ENCODE measurements at places on chromosomes 16 and 17.

GRCh38 chr16:71626018-71626857, at the start of gene MARVELD3:
Gene MARVELD3, plus strand, starts transcription at chr16:71626184. Its CDS starts 46 bp downstream, at chr16:71626230.
- peak; percentile 70 for DNase-seq

GRCh38 chr17:76240461-76241203, at the start of gene RNF157:
Gene RNF157, minus strand, starts transcription at chr17:76240493. Its CDS starts 253 bp downstream, at chr17:76240240.
- DNase-seq, result peak; percentile 6

- DNase-seq, result no peak
These were observed 57.3 kb downstream of the SLC6A2 start for GRCh38 chr16:55713103-55713502.

DNA sequence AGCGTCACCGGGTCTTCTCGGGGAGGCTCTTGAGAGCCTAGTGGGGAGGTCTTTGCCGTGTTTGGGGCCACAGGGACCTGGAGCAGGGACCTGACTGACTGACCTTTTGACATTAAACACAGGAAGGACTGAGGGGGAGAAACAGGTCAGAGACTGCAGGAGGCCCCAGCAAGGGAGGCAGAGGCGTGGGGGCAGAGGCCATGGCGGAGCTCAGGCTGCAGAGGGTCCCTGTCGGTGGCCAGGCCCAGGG, 41.6 kb upstream of the GSE1 start:
- no peak for DNase-seq

DNA sequence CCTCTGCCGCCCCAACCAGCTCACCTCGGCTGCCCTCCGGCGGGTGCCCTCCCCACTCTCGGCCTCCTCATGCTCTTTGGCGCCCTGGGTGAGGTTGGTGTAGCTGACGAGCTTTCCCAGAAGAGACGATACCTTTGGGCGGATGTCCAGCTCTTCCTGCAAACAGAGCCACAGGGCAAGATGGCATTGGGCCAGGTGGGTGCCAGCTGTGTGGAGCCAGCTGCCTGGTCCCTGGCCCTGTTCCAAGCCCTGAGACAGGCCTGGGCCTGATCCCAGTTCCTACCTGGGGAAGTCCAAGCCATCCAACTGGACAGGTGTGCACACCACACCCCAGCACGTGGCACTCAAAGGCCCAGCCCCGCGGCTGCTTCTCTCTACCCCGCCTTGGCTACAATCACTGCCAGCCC, 6.9 kb downstream of the SLC12A4 start:
- peak; percentile 86 for DNase-seq

GRCh38 chr16:11768849-11769248, 26.2 kb upstream of the TXNDC11 start:
- no peak for DNase-seq

GRCh38 chr16:35414139-35414538, 1954.7 kb downstream of the TP53TG3F start:
- no peak for DNase-seq

GRCh38 chr16:50444526-50444925, 75.7 kb upstream of the BRD7 start:
- no peak for DNase-seq

- no peak for DNase-seq
These were observed 38.2 kb downstream of the RTN4RL1 start for GRCh38 chr17:1986783-1987451.

- no peak for DNase-seq
These were observed 6.5 kb downstream of the IRX5 start for GRCh38 chr16:54936979-54937670.

DNA sequence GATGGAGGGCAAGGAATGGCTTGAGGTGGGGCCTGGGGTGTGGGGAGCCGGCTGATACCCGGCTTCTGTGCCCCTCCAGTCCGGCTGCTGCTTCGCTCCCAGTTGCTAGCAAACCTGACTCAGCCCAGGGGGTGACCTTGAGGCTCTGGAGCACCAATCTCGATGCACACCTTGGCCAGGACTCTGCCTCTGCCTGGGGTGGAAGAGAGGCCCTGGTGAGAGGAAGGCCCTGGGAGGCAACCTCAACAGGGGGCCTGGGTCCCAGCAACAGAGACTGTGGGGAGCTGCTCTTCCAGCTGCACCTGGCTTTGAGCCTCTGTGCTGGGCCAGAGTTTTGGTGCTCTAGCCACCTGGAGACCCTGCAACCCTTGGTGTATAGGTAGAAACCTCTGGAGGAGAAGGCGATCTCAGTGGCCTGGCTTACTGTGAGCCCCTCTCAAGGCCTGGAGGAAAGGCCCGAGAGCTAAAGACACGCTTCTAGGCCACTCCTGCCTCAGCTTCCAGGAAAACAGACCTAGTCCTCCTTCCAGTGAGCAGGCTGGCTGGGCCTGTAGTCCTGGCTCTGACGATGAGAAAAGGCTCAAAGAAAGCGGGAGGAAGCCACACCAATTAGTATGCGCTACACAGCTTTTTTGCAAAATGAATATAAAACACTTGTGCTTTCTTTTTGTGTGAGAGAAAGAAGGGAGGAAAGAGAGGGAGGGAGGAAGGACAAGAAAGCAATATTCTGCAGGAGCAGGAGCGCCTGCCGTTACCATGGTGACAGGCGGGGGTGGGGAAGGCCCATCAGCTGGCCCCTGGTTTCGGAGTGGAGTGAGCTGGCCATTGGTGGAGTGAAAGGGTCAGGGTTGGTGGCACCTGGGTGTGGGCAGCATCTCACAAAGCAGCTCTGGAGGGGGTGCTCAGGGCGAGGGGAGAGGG, 51.0 kb downstream of the VAC14 start:
- no peak for DNase-seq

DNA sequence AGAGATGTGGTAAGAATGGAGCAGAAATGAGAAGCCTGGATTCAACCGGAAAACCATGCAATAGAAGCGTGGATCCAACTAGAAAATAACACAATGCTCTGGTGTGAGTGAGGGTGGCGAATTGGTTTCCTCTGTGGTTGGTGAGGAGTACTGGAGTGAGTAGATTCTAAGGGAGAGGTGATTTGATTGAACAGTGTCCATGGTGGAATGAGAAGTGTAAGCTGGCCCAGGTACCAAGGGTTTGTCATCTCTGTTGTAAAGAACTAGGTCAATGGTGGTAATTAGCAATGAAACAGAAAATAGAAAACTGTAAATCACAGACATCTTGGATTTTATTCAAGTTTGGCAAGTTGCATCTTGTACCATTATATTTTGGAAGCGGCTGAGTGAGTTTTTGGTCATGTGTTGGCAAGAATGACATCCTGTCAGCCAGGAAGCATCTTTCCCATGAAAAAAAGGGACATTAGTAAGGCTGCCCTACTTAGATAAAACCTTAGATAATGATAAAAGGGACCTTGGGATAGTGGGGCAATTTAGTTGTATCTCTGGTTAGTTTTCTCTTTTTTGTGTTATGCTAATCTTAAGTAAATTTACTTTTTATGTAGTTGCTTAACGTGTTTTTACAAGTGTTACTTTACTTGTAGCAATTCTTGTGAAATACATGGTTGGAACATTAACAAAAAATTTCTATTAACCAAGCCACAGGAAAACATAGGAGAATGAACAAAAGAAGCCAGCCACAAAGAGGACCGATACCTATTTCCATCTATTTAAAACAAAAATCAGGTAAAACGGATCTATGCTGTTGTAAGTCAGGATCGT, 20.9 kb downstream of the HSD17B2 start:
- DNase-seq, result no peak

- DNase-seq, result no peak
These were observed 8.0 kb upstream of the RNF112 start for GRCh38 chr17:19403021-19403420.

DNA sequence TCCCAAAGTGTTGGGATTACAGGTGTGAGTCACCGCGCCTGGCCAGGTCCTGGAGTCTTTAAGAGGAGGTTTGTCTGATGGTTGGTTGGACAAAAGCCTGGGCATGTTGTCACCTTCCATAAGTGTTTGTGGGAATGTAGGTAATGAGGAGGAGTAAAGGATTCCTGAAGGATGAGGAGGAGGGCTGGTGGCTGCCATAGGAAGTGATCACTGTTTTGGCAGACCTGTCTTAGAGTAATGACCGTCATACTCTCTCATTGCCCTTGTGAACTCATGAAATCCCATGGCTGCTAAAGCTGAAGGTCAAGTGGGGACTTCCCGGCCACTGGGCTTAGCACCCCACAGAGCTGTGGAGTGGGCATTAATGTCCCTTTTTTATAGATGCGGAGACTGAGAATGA, 40.5 kb downstream of the TENT4B start:
- no peak for DNase-seq

DNA sequence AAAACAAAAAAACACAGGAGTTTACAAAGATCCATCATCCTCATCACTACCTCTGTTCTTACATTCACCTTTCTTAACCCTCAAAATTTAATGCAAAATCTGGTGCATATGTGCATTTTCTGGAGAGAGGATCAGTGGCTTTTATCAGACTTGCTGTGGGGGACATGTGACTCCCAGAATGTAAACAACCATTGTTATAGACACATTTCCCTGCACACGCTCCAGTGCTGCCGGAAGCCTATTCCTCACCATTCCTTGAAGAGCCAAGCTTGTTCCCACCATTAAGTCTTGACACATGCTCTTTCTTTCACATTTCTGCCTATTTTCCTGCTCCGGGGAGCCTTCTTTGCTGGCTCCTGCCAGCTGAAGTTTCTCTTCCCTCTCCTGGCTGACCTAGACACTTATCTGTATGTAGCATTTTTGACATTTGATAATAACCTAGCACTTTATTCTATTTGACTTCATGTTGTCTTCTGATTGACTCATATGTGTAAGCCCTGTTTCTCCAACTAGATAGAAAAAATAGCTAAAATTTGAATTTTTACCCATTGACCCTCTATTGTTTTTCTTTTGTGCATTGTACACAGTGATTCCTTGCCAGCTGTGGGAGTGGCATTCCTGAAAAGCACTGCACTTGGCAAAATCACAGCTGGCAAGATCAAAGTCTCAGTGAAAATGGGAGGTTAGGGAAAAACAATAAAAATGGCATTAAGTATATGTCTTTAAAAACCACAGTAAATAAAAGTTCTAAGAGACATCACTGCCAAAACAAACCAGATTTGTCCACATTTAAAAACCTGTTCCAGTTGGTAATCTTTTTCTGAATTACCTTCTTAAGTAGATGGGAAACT, 76.8 kb upstream of the CIBAR2 start:
- DNase-seq, result no peak

- no peak for DNase-seq
These were observed 9.3 kb downstream of the HEXIM2 start for GRCh38 chr17:45170931-45171337.

DNA sequence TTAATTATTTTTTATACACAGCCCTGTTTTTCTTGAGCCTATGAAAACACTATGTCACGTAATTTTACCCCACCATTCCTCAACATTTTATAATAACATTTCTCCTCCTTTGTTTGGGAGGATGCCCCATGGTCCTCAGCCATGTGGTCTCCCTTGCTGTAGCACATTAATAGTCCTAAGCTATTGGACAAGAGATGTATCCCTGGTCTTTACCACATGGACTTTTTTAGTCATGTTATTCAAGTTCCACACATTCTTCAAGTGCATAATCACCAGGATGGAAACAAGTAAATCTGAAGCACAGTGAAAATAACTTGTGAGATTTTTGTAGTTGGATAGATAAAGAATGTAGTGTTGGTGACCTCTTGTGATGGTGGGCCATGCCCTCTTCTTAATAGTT, 2.0 kb upstream of the KRTAP2-3 start:
- no peak for DNase-seq

DNA sequence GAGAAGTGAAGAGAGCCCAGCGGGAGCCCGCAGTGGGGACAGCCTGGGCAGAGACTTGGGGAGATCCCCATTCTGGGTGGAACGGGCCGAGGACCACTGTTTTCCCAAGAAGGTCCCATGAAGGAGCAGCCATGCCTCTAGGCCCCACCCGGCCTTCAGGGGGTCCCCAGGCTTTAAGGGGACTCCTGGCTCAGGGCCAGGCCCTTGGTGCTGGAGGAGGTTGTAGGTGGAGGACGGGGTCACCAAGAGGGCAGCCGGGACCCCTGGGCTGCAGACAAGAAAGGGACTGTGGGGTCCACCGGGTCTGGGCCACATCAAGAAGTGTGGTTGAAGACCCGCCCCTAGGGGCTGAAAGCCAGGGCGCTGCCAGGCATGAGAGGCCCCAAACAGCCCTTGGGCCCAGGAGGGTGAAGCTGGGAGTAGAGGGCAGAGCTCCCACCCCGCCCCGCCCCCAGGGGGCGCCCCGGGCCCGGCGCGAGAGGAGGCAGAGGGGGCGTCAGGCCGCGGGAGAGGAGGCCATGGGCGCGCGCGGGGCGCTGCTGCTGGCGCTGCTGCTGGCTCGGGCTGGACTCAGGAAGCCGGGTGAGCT, at the start of gene PRSS21:
TSS of gene PRSS21 (plus strand) at position 487 of the 589 bp plus-strand sequence. CDS start at position 519, 32 bp downstream.
- no peak for DNase-seq

DNA sequence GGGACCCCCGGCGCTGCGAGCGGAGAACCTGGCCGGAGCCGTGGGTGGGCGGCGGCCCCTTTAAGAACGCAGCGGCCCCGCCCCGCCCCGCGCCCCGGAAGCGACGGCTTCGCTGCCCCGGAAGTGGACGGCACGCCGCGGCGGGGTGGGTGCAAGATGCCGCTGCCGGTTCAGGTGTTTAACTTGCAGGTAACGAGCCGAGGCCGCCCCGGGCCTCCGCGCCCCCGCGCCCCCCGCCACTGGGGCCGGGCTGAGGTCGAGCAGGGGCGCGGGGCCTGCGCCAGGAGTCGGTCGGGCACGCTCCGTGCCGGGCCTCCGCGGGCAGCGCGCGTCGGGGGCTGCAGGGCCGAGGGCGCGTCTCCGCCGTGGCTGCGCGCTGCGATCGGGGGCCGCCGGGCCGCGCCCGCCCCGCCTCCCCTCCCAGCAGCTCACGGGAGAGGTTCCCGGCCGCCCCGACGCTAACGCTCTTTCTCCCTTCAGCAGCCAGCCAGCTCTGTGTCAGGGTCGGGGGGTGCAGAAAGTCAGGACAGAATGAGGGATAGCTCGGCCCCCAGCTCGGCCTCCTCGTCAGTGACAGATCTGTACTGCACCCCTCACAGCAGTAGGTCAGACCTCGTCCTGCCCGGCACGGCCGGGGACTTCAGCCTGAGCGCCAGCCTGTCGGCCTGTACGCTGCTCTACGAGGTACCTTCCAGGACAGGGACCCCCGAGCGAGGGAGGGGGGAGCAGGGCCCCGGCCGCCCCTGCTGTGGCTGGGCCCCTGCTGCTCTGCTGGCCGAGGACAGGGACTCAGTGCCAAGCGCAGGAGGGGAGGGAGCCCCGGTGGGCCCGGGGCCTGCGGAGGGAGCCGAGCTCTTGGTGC, at the start of the genes GPS1 and RFNG:
TSS of gene GPS1 (plus strand) at position 123 of the 862 bp plus-strand sequence. CDS start at position 157, 34 bp downstream.
TSS of gene RFNG (minus strand) at position 36 of the 862 bp plus-strand sequence. CDS start 45 bp downstream, outside the sequence.
- DNase-seq, result peak; percentile 45

GRCh38 chr17:27322690-27323508, 29.0 kb downstream of the WSB1 start:
- no peak for DNase-seq

GRCh38 chr16:28532940-28533647, 5.7 kb downstream of the NUPR1 start:
- DNase-seq, result no peak
